ENCODE measurements at places on chromosomes 4 and X. TPM values are rescaled to one million over a fixed set of nuclear protein-coding genes. Genes with fewer than 3 reads are reported as not detected.

DNA sequence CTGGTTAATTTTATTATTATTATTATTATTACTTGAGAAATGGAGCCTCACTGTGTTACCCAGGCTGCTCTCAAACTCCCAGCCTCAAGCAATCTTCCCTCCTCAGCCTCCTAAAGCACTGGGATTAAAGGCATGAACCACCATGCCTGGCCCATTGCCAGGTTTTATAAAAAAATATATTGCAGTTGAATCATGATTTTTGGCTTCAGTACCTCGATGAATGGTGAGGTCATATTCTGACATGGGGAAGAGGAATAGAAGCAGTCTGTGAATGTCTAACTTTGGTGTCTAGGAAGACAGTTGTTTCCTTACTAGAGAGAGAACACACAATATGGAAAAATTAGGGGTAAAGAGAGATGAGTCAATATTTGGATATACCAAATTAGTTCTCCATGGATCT, 32.0 kb downstream of the CCSER1 start:
- no peaks in the 10 kb centered on the region for H3K36me3 ChIP-seq
- H3K4me3 ChIP-seq, result no peak overlapping the region
- peaks cover 3% of the 10 kb centered on the region for H3K4me1 ChIP-seq
- peaks cover 3% of the 10 kb centered on the region for H3K27me3 ChIP-seq
- no peak overlapping the region for H3K27ac ChIP-seq

DNA sequence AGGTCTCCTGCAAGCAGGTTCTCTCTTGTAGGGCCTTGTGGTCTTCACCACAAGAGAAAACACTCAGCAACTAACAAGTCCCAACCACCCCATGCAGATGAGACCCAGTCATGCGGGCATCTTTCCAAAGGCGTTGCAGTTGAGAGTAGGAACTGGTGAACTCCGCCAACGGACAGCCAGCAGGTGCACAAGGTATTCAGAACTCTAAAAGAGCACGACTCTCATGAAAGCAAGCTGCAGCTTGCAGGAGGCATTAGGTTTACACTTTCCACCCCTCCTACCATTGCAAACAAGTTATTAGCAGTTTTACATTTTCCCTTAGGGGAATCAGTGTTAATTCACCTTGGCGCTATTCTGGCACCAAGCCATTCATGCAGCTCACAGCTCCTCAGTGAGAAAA, 173.4 kb upstream of the KIT start:
- H3K4me1 ChIP-seq, result peaks cover 9% of the 10 kb centered on the region
- no peak overlapping the region for H3K27ac ChIP-seq
- H3K27me3 ChIP-seq, result peaks cover 2% of the 10 kb centered on the region
- DNase-seq, result no peak

The GJB1 gene
- total RNA-seq, result not detected

The FGD1 gene
- total RNA-seq, result 15.6 TPM

- no peak for DNase-seq
- H3K36me3 ChIP-seq, result no peaks in the 10 kb centered on the region
- H3K27ac ChIP-seq, result no peak overlapping the region
- no peaks in the 10 kb centered on the region for H3K4me1 ChIP-seq
- H3K4me3 ChIP-seq, result no peak overlapping the region
Observed at GRCh38 chr4:47315346-47315745, 148.2 kb downstream of the COMMD8 start.

DNA sequence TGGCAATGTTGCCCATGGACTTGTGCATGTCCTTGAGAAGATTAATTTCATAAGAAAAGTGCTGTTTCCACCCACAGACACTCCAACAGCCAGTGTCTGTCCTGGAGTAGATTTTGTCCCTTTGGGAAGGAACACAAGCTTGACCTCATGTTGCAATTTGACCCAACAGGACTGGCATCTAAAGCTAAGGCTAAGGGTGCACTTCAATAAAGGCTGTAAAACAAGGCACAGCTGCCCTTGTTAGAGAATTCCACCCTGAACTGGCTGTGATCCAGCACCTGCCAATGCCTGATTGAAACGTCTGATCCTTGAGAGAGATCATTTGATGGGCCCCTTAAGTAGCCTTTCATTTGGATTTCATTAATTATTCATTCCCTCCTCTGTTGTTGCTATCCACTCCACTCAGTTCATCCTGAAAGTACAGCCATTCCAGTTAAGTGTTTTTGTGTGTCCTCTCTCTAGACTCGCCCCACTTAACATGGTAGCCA, 56.2 kb downstream of the CD99L2 start:
- DNase-seq, result no peak
- no peak overlapping the region for H3K27ac ChIP-seq
- no peak overlapping the region for H3K4me3 ChIP-seq
- no peaks in the 10 kb centered on the region for H3K4me1 ChIP-seq
- H3K27me3 ChIP-seq, result no peaks in the 10 kb centered on the region

Data from endothelial cell (in vitro differentiated cells).